ENCODE measurements at places on chromosomes 3 and 15. TPM values are rescaled to one million over a fixed set of nuclear protein-coding genes. Genes with fewer than 3 reads are reported as not detected.

SEMA3F gene
- 43.3 TPM for total RNA-seq

AP2M1 gene
- total RNA-seq: 161 TPM

ATP2B2 gene
- total RNA-seq: 5.7 TPM

MASP1 gene
- total RNA-seq: 12.0 TPM

CHL1 gene
- total RNA-seq: 69.0 TPM

FMN1 gene
- 5.3 TPM for total RNA-seq

DMXL2 gene
- 40.0 TPM for total RNA-seq

DCLK3 gene
- total RNA-seq: 1.3 TPM

HHLA2 gene
- total RNA-seq: not detected

GOLGA8G gene
- total RNA-seq: not detected

GRCh38 chr3:175865724-175866123 lies 1006.6 kb downstream of the NAALADL2 start:
- DNase-seq: no peak

- no peak for DNase-seq
These were observed 9.1 kb upstream of the SEC11A start for GRCh38 chr15:84725001-84725491.

GRCh38 chr3:188003188-188004171 lies 150.5 kb upstream of the LPP start:
- no peak for DNase-seq

- DNase-seq: peak; percentile 96
These were observed 32.6 kb downstream of the MAGEF1 start for GRCh38 chr3:184679056-184679816.

- no peak for DNase-seq
These were observed 447.8 kb upstream of the THBS1 start for GRCh38 chr15:39132954-39133600.

- DNase-seq: no peak
These were observed 62.1 kb downstream of the PLXNA1 start for GRCh38 chr3:127044996-127045395.

GRCh38 chr15:101526890-101527289 lies 37.4 kb upstream of the PCSK6 start:
- no peak for DNase-seq

- DNase-seq: no peak
These were observed 82.8 kb downstream of the LRTM1 start for GRCh38 chr3:54845011-54845410.

DNA sequence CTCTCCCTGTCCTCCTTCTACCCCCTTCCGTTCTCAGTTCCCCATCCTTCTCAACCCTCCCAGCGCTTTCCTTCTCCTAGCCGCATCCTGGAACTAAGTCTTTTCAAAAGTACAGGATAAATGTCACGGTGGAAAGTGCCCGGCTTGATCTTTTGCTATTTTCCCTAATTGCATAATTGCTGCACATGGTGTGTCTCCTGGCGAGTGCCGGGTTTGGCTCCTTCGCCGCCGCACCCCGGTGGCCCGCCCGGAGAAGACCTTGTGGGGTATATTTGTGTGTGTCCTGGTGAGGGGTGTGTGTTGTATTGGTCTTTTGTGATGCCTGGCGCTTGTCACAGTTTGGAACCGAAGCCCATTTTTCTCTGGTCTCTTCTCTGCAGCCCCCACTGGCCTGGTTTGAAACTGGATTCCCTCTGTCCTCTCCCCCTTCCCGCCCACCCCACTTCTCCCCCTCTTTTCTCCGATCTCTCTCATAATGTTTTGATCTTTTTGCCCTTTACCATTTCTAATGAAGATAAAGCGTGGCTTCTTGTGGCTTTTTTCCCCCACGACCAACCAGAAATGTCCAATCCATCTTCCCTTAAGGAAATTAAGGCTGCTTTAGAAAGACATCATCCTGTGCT lies 692 bp downstream of the UBE2E2 start:
- DNase-seq: peak; percentile 52

GRCh38 chr3:164779816-164780215 lies 298.5 kb downstream of the SI start:
- no peak for DNase-seq

DNA sequence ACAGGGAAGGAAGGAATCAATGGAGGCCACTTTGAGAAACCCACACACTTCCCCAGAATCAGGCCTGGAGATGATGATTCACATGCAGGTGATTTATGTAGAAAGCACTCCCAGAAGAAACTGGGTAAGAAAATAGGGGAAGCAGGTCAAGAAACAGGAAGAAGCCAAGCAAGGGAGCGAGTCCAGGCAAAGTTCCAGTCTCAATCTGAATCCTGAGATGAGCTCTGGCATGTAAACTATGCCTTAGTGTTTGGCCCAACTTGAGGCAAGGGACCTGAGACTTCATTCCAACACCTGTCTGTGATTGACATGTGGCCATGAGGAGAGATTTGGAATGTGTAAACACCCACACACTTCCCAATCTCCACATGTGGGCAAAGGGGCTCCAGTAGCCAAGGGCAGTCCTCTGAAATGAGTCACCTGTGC lies 61.6 kb upstream of the CTNNB1 start:
- DNase-seq: no peak

GRCh38 chr15:38197553-38197952 lies 55.1 kb upstream of the SPRED1 start:
- DNase-seq: peak; percentile 65

GRCh38 chr3:48952510-48953118 lies 34.0 kb downstream of the ARIH2 start:
- peak; percentile 10 for DNase-seq

DNA sequence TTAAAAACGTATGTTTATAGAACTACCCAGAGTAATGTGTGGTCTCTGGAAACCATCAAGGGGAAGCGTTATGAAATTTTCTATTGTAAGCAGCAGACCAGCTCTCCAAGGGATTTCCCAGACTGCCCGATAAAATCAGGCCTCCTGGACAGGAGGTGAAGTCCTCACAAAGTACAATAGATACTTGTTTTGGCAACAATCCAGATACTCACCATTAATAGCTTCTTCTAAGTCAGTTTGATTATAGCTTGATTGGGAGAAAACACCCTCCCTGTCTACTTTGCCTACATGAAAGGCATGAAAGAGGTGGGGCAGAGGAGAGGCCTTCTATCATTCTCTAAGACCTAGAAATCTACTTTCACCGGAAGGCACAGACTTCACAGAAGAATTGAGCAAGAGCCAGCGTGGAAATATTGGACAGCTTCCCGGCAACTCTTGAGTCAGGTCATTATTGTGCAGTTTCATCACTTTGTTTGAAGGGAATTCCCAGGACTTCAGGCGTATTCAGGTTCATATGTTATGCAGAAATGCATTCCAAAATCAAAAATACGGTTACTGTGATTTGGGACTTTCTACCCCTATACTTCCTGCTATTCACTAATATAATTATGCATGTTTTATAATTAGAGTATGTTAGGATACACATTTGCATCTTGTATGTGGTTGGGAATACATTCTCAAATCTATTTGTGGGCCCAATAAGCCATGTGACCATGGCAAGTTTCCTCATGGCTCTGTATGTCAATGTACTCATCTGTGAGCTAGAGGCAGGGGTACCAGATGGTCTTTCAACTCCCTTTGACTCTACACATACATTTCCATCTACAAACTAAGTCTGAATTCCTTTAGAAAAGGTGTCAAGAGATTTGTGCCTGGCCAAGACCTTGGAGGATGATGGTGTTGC lies 103.5 kb downstream of the CD47 start:
- DNase-seq: peak; percentile 89

GRCh38 chr3:27216955-27217552 lies 152.1 kb downstream of the NEK10 start:
- no peak for DNase-seq

DNA sequence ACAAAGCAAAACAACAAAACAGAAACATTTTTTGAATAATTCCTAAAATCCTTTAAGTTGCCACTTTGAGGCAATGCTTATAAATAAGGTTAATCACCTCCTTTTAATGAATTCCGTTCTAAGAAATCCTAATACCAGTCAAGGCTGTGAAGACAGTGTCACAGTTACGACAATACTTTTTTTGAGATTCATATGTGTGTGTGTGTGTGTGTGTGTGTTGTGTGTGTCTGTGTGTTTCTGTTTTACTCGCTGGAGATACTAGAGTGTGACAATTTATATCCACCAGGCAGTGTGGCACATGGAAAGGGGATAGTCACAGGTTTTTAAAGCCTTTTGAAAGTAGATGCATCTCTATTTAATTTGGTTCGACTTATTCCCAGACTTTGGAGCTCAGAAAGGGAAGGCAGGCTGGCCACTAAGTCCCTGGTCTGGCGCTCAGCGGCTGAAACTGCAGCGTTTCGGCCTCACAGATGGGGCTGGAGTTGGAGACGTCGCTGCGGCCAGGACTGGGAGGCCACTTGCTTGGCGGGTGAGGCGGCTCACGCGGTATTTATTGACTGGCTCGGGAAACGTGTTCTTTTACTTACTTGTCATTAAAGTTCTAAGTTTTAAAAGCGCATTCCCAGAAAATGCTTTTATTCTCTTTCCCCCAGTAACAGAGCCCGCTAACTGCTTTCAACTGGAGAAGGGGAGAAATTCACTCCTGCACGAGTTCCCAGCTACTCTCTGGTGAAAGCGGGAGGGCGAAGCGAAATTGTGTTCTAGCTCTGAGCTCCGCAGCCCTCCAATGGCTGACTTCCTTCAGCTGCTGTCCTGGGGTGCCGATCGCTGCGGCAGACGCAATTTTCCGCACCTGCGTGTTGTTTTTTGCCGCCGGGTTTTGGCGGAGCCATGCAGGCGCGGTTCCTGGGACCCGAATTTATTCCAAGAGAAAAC lies 13.7 kb downstream of the ZIC1 start:
- peak; percentile 47 for DNase-seq

DNA sequence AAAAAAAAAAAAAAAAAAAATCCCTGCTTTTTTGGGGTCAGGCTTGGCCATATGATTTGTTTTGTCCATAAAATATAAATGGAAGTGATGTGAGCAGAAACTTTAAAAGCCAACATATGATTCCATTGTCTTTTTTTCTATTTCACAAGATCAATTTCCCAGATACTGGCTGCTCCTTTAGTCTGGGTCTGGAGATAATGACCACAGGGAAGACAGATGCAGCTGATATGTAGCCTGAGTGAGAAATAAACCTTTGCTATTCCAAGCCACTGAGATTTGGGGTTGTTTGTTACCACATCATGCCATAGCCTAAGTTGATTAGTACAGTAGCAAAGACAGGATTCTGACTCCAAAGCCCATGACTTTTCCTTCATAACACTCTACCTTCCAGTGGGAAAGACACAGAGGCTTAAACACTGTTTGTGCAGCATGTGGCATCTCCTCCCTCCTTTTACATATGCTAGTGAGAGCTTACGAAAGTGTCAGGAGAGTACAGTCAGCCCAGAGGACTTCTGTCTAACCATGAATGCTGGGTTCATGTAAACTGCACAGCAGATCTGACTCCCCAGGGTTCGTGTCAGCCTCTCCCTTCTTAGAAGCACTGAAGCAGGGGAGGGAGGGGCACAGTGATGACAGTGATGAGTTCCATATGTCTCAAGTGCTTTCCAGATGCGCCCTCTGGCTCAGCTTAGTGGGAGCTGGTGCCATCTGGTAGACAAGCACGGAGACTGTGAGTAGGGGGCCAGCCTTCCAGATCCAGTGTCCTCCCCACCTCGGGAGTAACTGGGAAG lies 36.7 kb upstream of the SLC7A14 start:
- peak; percentile 79 for DNase-seq

DNA sequence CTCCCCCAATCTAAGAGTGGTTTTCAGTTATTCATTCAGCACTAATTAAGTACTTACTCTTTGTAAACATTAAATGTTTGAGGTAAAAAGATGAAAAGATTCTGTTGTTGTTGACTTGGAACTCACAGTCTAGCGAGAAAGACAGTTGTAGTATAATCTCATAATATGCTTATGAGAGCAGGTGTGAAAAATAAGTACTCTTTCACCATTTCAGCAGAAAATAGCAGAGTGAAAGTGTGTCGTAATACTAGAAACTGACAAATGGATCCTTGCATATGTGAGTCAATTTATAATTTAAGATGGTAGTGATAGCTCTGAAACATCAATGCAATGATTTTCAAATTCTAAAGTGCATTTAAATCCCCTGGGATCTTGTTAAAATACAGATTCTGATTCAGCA lies 618.8 kb upstream of the CCDC54 start:
- DNase-seq: no peak
